Activated naive CD4-positive, alpha-beta T cell (primary cell): ENCODE measurements at places on chromosomes 3 and 15.
A peak's percentile ranks its signal among the peaks of the same experiment; 100 is the strongest.

DNA sequence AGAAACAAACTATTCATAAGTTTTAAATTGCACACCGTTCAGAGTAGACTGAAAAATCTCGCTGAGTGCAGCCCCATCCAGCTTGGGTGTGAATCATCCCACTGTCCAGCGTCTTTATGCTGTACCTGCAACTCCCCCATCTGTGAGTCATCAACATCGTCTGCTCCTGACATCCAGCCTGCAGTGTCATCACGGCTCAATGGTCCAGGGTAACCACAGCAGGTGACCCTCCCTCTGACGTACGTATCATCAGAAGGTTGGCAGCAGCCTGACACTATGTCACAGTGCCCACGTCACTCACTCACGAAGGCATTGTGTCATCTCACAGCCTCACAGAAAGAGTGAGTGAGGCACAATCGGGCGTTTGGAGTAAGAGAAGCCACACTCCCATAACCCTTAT lies 65.2 kb downstream of the TPRA1 start:
- DNase-seq, result no peak

GRCh38 chr15:88810446-88810845 lies 7.2 kb downstream of the ACAN start:
- DNase-seq, result no peak

DNA sequence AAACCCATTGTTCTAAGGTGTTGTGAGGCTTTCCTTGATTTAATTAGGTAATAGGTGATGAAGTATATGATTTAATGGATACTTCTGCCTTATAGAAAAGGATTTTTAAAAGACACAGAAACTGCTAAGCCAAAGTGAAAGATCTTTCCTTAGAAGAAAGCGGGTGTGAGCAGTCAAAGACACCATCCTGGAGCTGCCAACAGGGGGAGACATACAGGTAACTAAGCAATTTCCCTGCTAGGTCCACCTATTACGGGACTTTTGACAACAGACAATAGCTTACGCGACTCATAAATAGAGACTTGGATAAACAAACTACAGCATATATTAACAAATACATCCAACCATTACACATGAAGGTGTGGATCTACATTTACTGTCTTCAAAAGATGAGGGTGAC lies 669.5 kb downstream of the SQOR start:
- no peak for DNase-seq

- no peak for DNase-seq
Measured at GRCh38 chr15:63348392-63348791, 33.3 kb downstream of the CA12 start.

GRCh38 chr3:187136936-187137335 lies 2.4 kb downstream of the RPL39L start:
- no peak for DNase-seq

DNA sequence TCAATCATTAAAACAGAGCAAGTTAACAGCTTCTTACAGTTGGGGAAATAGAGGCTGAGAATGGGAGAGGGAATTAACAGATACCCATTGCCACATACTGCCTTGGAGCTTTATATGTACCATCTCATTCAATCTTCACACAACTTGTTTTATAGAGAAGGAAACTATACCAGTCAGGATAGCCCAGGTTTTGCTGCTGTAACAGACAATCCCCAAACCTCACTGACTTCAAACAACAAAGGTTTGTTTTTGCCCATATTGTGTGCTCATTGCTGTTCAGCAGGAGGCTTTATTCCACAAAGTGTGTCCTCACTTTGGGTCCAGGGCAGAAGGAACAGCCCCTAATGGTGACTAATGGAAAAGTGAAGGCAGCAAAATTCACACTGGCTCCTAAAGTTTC lies 59.2 kb downstream of the SPSB4 start:
- no peak for DNase-seq

DNA sequence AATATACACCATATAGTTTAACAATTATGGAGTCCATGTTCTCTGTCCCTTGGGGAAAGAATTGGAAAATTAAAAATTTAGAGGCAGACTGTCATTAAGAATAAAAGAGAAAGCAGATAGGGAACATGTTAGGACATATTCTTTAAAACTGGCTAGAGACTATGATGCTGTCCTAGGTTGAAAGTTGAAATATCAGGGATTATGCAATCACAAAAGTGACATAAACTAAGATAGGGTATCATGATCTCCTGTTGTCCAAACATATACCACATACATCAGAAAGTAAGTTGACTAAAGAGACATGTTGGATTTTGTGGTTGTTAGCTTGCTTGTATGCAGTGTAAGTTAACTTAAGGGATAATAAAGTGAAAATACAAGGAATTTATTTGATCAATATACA lies 9.9 kb upstream of the EID1 start:
- DNase-seq, result no peak

- no peak for DNase-seq
Measured at GRCh38 chr3:53996141-53996874, 104.6 kb upstream of the SELENOK start.

DNA sequence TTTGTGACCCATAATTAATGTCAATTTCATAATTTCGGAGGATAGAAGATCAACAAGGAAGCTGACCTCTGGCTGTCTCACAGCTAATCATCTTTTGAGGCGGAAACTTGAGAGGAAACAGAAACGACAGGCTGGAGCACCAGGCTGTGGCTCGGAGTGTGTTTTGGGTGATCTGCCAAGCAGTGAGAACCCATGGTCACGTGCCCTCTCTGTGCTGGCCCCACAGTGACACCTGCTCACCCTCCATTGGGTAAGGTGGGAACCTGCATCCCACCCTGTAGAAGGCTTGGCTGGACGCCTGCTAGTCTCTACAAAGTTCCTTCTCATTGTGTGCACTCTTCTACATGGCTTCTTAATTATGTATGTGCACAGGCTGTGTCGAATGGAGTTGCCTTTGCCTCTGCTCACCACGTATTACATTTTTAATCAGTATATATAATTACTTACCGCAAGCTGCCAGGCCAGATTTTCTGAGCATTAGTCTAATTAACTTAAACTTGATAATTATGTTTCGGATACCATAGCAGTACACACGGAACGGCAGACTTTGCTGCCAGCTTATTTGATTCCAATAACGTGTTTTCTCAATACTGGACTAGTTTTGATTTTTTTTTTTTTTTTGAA lies 719.4 kb upstream of the CFAP20DC start:
- DNase-seq, result no peak

DNA sequence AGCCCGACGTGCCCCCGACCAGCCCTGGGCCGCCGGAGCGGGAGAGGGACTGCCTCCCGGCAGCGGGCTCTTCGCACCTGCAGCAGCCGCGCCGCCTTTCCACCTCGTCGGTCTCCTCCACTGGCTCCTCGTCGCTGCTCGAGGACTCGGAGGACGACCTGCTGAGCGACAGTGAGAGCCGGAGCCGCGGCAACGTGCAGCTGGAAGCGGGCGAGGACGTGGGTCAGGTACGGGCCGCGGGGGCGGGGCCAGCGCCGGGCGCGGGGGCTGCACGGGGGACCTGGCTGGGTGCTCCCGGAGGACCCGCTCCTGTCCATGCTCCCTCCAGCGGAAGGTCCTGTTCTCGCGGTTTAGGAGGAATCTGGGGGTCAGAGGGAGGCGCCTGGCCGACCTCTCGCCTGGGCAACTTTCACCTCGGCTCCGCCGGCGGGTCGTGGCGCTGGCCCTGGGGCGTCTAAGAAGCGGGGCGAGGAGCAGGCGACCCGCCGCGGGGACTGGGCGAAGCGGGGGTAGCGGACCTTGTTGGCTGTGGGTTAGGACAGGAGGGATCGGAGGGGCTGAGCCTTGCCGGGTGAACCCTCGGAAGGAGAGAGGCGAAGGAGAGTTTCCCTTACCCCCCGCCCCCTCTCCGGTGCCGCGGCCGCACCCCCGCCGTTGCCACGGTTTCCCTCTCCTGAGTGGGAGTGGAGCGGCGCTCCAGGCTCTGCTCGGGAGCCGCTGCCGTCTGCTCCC lies 682 bp downstream of the ITPKA start:
- peak; percentile 14 for DNase-seq

GRCh38 chr3:141108039-141108438 lies 56.9 kb downstream of the SPSB4 start:
- DNase-seq, result no peak
